Activated CD4-positive, alpha-beta T cell treated with anti-CD3 and anti-CD28 coated beads, Interleukin-10, Interleukin-2, amounts not matched to agents 100 ng/mL and 50 ng/mL, durations not matched to agents 16 hours and 8 hours (primary cell): ENCODE measurements at places on chromosomes 16 and 17.

- no peak for DNase-seq
These were observed 97.1 kb upstream of the NOL11 start for GRCh38 chr17:67620636-67621035.

GRCh38 chr16:85584267-85584666 is 28.9 kb upstream of the GSE1 start:
- DNase-seq = no peak

- no peak for DNase-seq
These were observed 135.0 kb downstream of the COPRS start for GRCh38 chr17:31724026-31724425.

DNA sequence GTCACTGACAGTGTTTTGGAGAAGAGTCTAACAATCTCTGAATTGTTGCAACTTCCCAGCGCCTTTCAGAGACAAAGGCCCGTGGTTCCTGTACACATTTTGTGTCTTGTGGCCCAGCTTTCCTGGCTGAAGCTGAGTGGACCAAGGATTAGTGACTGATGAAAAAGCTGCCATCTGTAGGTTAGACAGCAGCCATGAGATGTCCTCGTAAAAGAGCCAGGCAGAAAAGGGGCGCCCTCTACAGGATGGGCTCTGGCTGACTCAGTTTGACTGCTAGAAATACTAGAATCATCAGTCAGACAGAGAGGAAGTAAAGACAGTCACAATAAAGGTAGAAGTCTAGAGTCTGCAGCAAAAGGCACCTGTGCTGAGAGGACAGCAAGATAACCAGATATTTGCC is 26.5 kb upstream of the NF1 start:
- DNase-seq = peak; percentile 73

- no peak for DNase-seq
These were observed 32.7 kb downstream of the TRIM37 start for GRCh38 chr17:59073972-59074371.

DNA sequence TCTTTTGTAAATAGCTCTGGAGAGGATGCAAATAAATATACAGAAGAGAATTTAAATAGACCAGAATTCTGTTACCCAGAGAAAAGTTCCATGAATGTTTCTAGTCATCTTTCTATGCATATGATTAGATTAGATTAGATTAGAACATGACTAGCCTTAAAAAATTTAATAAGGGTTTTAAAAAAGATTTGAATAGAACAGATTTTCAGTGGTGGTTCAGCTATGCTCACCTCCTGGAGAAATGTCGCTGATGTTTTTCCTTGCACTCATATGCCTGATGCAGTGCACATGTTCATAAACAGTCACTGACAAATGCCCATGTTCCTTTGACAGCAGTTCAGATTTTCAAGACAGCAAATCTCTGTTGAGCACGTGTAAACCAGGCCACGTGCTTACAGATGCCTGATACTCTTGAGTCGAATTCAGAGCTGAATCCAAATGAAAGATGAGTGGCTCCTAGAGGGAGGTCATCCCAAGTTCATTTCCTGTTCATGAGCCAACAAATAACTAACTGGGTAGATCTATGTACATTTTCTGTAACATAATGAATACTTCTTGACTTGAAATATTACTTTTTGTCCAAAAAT is 19.9 kb upstream of the RAB11FIP4 start:
- peak; percentile 5 for DNase-seq

DNA sequence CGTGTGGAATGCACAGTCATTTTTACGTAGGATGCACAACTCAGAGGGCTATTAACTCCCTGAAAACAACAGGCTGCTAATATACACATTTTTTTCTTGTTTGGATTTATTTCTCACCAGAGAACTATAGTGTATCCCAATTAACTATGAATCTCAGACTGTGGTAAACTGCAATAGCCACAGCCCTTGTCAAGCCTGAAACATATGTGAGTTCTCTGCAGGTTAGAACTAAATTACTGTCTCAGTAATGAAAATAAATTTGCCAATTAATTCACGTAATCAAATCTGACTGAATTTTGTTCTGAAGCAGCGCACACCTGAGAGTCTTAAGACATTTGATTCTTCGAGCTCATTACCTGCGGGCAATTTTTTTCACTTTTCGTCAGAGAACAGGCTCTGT is 318.6 kb downstream of the PMP22 start:
- DNase-seq = no peak

DNA sequence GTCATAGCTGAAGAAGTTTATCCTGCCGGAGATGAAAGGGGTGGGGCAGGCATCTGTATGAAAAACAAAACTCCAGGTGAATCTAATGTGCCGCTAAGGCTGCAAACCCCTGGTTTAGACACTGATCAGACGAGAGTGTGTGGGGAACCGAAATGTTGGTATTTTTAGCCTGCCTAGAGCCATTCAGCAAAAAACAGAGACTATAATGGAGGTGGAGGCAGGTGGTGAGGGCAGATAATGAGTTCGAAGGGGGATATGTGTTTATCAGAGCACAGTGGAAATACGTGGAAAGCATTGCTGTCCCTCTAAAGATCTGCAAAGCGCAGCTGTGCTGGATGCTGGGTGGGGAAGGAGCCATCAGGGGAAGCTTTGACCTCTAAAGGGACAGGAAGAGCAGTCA is 127.5 kb upstream of the WSCD1 start:
- no peak for DNase-seq

GRCh38 chr17:7631398-7632380 is 1.8 kb downstream of the SHBG start:
- no peak for DNase-seq

DNA sequence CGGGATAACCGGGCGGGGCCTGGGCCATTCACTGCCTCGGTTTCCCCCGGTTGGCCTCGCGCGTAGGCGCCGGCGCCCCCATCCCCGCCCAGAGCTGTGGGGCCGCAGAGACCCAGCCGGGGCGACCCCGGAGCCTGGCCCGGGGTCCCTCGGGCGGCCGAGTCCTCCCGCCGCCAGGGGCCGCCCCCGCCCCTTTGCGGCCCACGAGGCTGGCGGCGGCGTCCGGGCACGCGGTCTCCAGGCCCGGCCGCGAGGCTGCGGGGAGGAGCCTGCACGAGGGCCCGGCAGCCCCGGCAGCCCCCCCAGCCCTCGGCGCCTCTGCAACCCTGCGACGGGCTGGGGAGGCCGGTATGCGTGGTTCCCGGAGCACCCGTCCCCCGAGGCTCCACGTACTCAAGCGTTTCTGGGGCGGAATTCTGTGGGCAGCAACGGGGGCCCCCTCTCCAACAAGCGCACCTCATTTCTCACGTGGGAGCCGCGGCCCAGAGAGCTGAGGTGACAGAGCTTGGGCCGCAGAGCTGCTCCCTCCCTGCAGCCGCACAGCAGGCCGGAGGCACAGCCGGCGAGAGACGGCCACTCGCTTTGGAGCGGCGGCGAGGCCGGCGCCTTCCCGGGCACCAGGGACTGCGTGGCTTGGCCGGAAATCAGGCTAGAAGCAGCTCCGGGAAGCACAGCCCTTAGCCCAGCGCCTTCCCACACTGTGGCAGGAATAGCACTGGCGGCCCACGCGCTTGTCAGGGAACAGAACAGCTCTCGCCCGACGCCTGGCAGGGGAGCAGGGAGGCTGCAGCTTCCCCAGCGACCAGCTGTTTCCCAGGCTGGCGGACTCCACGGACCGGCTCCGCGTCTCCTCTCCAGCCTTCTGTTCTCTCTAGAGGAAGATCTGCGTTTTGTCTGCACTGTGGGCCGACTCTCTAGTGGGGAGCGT is 867 bp upstream of the LIMD2 start:
- peak; percentile 66 for DNase-seq

DNA sequence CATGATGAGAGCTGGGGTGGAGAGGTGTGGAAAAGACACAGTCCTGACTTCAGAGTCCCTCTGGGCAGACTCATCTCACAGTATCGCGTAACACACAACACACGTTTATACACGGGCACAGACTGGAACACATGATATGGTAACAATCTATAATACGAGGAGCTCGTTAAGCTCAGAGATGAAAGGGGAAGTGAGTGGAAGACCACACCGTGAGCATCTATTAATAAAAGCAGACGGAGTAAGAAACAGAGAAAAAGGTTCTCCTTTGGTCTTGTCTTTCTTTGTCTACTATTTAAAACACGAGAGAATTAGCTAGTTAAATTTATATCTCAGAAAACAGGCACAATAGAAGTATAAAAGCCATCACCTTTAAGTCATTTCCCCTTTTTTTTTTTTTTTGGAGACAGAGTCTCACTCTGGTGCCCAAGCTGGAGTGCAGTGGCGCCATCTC is 13.5 kb downstream of the ANKRD11 start:
- DNase-seq = no peak

GRCh38 chr17:76880971-76881370 is 12.8 kb downstream of the MGAT5B start:
- DNase-seq = no peak

- peak; percentile 66 for DNase-seq
These were observed 498 bp upstream of the PLEKHG4 start for GRCh38 chr16:67278773-67279295.

GRCh38 chr16:72444696-72445095 is 272.7 kb upstream of the PMFBP1 start:
- DNase-seq = no peak

DNA sequence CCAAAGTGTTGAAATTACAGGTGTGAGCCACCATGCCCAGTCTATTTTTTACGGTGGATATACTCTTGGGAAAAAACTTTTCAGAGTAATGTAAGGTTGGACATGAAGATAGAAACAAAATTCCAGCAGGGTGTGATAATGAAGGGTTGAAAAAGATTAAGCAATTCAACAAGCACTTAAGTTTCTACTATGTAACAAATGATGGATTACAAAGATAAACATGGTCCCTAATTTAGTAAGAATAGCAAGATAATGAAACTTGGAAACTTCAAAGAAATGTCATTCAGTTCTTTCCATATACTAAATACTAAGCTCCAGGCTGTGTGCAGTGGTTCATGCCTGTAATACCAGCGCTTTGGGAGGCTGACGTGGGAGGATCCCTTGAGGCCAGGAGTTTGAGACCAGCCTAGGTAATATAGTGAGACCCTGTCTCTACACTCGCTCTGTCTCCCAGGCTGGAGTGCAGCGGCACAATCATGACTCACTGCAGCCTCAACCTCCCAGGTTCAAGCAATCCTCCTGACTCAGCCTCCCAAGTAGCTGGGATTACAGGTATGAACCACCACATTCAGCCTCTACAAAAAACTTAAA is 31.0 kb downstream of the PSMD12 start:
- no peak for DNase-seq

DNA sequence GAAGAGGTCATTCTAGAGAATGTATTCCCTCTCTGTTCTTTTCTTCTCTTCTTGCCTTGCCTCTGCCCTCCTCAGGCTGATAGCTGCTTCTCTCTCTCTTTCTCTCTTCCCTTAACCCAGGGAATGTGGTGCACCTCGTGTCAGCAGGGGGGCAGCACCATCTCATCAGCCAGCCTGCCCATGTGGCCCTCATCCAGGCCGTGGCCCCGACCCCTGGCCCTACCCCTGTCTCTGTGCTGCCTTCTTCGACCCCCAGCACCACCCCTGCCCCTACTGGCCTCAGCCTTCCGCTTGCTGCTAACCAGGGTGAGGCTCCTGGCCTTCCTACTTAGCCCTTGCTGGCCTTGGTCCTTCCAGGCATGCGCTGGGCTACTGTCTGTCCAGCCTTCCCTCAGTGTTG is 23.5 kb downstream of the SRCAP start:
- no peak for DNase-seq

DNA sequence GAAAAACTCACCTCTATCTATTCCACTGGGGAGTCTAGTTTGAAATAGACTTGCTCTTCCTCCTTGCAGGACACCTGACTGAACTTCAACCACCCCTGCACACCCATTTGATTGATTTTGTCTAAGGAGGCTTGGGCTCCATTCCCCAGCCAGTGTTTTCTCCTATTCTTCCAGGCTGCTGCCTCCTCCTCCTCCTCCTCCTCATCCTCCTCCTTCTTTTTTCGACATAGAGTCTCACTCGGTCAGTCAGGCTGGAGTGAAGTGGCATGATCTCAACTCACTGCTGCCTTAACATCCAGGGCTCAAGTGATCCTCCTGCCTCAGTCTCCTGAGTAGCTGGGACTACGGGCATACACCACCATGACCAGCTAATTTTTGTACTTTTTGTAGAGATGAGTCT is 1.8 kb upstream of the DLX4 start:
- no peak for DNase-seq

DNA sequence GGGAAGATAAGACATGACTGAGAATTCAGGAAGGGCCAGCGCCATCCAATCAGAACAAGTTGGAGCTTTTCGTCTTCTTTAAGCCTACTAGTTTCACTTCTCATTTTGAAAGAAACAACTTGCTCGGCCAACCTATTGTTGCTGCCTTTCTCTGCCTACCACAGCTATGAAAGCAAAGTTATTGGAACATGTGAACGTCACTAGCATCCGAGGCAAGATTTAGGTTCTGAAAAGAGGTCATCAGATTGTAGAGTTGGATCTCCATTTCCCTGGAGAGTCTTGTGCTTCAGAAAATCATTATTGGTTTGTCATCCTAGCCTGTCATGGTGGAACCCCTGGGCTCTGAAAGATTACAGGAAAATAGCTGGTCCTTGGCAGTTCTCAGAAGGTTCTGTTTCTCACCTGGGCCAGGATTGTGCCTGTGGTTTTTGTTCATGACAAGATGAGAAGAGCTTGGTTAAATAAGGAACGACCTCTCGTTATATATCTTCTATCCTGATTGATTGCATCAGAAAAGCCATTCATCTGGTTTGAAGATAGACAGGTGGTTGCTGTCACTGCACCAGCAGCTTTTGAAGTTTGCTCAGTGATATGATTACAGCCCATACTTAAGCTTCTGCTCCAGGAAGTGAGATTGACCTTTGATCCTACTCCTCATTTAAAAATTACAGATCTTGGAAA is 25.3 kb downstream of the CDH13 start:
- peak; percentile 51 for DNase-seq
